ENCODE measurements at places on chromosomes 7 and 10.

DNA sequence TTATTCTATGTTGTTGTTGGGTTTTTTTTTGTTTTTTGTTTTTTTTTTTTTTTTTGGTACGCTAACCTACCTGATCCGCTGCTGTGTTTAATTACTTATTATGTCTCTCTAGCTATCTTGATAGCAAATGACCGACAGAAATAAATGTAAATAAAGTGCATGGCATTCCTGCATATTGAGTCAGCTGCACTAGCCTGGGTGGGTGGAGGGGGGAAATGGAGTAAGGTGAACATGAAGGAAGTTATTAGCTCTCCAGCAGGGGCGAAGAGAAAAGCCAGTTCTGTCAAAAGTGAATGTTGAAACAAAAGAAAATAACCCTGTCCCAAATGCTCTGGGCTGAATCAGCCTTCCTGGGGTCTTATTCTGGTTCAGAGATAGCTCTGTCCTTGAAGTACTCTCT, 210.7 kb upstream of the MDFIC start:
- no peak for DNase-seq

DNA sequence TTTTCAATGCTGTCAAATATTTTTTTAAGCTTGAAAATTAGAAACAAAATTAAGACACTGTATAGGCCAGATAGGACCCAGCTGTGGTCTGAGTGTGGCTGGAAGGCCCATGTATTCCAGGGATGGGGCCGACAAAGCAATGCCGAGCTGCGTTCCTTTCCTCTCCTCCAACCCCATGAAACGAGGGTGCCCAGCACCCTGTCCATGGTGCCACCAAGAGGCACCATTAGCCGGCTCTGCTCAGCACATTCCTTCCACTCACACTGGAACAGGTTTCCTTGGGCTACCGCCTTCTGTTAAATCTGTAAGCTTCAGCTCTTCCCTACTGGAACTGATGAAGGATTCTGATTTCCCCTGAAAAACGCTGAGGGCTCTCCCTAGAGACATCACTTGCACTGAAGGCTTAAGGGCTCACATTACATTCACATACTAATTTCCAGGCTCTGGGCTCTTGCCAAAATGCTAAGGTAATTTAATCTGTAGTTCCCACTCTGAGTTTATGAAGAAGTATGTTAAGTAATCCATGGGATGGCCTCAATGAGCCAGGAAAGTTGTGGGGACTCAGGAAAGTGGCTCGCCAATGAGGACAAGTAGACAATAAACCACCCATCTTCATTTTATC, 73.7 kb upstream of the CAMK2B start:
- peak; percentile 44 for DNase-seq

GRCh38 chr10:62506371-62506770, 132.2 kb downstream of the ZNF365 start:
- no peak for DNase-seq

DNA sequence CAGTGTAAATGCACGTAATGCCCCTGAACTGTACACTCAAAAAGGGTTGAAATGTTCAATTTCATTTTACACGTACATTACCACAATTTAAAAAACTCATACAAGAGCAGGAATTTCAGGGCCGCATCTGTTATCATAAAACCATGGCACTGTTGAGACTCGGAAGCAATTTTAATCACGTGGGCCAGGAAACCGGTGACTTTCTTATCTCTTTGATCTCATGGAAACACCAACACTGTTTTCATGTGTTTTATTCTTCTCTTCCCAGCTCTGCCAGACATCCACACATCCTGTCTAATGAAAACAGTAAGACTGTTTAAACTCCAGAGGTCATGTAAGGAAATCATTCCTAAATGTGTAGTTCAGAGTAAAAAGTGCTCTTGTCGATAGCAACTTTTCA, 35.9 kb downstream of the PTPRE start:
- DNase-seq: no peak

DNA sequence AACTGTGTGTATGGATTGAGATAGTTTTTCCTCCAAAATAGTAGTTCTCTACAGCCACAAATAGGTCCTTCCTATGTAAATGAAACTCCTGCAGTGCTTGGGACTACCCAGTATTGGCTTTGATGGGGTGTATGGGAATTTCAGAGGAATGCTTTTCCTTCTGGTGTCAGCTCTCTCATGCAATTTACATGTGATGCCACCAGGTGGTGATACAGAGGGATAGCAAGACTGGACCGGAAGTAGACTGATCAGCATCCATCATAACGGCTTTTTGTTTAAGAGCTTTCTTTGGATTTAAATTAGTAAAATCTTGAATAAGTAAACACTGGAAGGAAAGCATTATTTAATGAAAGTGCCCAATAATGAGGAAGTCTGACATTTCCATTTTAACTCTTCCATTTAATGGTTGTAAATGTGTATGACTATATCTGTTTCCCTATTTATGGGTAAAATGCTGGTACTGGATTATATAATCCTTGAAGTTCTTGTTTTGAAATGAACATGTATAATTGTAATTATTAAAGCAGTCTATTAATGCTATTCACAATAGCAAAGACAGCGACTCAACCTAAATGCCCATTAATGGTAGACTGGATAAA, 22.7 kb downstream of the DYNC1I1 start:
- no peak for DNase-seq

GRCh38 chr7:75652788-75653187, 86.0 kb downstream of the HIP1 start:
- peak; percentile 30 for DNase-seq

DNA sequence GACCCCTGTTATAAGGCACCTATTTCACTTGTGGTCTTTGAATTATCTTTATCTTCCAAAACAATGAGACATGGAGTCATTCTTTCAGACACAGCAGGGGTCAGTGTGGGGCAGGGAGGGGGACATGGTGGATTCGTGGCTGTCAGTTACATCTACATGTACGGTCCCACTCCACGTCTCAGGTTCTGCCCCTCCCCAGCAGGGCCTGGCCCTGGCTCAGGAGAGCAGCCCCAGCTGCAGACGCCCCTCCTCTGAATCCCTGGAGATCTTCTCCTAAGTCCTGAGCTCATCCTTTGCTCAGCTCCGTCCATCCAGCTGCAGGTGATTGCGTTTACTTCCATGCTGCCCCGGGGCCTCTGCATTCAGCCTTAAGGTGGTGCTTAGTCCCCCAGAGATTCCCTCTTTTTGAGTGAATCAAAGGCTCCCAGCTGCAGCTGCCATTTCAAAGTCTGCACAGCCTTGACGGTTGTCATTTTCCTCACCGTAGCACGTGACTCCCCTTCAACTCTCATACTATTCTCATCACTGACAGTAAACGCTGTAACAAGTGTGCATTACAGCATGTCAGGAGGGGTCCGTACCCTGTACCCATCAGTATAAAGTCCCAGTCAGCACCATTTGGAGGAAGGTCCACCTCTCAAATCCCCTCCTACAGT, 113.4 kb upstream of the TCERG1L start:
- no peak for DNase-seq

GRCh38 chr7:107180378-107180777, 11.6 kb downstream of the HBP1 start:
- DNase-seq: no peak

DNA sequence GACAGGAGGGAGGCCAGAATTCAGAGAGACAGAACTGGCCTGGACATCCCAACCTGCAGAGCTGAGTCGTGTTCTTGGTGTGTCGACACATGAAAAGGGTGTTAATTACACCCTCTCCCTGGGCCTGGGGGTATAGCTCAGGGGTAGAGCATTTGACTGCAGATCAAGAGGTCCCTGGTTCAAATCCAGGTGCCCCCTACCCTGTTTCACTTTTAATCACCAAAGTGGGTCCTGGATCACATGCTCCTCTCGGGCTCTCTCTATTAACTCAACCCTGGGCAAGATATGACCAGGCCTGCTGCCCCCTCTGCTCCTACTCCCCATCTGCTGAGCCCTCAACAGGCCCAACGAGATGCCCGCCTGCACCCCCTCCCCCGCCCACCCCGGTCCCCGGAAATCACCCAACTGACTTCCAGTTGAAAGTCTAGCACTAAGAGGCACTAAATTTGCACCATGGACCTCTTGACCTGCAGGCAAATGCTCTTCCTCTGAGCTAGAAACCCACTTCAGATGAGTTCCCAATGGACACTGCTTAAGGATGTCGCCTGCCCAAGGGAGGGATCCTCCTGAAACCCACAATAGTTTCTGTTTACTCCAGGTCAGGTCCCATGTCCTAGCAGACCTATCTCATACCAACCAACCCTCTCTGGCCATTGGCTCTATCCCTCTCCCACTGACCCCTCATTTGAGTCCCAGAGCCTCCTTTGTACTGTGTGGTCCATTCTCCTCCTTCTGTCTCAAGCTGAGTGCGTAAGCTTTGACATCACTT, 137.6 kb downstream of the ZNF467 start:
- no peak for DNase-seq

DNA sequence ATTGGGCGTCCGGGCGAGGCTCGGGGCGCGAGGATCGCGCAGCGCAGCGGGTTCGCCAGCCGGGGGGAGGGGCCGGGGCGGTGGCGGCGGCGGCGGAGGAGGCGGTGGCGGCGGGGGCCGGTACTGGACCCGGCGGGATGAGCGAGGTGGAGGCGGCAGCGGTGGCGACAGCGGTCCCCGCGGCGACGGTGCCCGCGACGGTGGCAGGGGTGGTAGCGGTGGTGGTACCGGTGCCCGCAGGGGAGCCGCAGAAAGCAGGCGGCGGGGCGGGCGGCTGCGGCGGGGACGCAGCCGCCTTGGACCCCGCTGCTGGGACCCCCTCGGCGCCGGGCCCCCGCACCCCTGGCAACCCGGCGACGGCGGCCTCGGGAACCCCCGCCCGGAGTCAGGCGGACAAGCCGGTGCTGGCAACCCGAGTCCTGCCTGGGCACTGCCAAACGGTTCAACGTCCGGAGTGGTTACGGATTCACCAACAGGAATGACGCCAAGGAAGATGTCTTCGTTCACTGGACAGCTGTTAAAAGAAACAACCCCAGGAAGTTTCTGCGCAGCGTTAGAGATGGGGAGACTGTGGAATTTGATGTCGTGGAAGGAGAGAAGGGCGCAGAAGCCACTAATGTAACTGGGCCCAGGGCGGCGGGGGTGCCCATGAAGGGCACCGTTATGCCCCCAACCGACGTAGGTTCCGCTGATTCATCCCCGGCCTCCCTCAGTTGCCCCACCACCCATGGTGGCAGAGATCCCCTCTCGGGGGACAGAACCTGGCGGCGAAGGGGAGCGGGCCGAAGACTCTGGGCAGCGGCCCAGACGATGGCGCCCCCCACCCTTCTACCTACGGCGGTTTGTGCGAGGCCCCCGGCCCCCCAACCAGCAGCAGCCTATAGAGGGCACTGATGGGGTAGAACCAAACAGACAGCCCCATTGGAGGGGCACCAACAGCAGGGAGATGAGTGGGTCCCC, 100.3 kb upstream of the CPXM2 start:
- no peak for DNase-seq

GRCh38 chr10:43699516-43699915, 50.8 kb upstream of the ZNF32 start:
- no peak for DNase-seq

- DNase-seq: no peak
Measured at GRCh38 chr7:15853832-15854470, 167.5 kb upstream of the MEOX2 start.

DNA sequence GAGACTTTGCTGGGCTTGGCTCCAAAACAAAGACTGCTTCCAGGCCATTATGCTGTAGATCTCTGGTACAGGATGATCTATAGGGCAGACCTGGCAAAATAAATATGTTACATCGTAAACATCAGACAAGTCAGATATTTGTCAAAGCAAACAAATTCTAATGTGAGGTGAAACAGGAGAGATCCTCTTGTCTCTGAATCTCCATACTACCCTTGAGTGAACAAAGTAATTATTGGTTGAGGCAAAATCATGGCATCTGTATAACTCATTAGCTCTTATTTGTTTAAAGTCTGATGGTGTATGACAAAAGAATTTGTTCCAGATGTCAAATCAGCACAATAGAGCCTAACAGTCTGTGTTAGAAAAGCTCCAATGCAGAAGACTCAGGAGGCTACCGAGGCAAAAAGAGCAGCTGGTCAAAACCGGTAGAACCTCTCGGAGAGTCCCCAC, 1291.5 kb downstream of the TYW1 start:
- peak; percentile 51 for DNase-seq

DNA sequence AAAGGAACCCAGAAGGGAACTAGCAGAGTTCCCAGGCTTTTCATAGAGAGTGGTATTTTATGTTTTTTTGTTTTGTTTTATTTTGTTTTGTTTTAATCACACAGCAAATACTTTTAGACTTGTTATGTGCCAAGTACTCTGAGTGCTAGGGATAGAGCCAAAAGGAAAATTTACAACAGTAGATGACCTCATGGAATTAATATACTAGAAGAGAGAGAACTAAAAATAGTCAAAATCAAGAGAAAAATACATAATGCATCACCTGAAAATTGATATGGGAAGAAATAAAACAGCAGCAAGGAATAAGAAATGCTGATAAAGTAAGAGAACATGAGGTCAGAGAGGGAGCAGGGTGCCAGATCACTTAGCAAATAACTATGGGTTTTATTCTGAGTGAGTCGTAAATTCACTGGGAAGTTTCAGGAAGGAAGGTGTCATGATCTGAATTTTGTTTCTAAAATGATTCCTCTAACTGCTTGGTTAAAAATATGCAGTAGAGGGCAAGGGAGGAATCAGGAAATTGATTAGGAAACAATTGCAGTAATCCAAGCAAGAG, 351.0 kb downstream of the ANKRD7 start:
- no peak for DNase-seq

GRCh38 chr7:27435461-27435860, 192.9 kb downstream of the EVX1 start:
- DNase-seq: peak; percentile 12

- DNase-seq: no peak
Measured at GRCh38 chr10:95706990-95707389, 13.3 kb upstream of the TCTN3 start.

All from NCI-H510A treated with DMSO at 0.1 percent for 48 hours (cell line).